ENCODE measurements at places on chromosomes 11 and 22.
A peak's percentile ranks its signal among the peaks of the same experiment; 100 is the strongest.

DNA sequence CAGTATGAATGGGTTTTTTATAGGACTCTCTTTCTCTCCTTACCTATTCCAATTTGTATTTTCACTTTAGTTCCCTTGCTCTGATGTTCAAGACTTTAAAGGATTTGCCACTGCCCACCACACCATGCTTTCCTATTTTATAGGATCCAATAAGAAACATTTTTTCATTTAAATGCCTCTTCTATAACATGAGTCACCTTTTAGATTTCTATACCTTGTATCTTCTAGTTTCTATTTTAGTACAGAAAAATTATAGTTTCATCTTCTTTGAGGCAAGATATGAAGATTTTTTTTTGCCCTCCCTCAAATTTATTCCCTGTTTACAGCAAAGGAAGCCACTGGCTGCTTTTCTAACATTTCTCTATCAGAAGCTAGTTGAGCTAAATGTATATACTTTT is 76.8 kb downstream of the ARFGAP2 start:
- DNase-seq, result no peak

DNA sequence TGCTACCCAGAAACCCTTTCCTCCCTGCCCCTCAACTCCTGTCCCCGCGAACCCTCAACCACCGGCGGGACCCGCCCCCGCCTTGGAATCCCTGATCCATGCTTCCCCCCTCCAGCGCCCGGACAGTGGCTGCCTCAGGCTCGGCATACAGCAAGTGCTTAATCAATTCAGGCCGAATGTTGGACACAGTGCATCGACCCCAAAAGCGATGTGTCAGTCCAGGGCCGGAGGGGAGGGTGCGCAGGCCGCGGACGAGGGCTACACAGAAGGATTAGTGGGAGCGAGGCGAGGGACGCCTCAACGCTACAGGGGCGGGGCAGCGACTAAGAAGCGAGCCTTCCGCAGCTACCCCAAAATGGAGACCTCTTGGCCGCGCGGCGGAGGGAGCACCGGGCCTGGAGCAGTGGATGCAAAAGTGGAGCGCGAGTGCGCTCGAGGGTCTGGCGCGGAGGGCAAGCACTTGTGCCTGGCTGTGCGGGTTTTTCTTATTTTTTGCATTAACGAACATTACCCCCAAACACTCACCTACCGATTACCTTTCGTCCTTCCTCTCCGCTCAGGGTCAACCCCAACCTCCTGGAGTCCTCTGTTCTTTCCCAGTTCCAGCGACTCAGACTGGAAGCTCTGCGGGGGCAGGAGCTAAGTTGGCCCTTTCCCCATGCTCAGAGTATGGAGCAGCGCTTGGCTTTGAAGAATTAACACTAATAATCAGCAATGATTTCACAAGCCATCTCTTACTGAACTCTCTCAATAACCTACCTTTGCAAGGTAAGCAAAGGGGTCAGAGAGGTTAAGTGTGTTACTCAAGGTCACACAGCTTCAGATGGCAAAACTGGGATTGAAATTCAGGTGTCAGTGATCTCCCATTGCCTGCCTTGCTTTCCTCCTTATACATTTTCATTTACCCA is 30.0 kb upstream of the WNT11 start:
- peak; percentile 84 for DNase-seq

GRCh38 chr22:43078522-43078921 is 10.7 kb downstream of the TTLL1 start:
- DNase-seq, result no peak

- DNase-seq, result peak; percentile 37
These were observed 89.7 kb upstream of the PHOX2A start for GRCh38 chr11:72333661-72334060.

DNA sequence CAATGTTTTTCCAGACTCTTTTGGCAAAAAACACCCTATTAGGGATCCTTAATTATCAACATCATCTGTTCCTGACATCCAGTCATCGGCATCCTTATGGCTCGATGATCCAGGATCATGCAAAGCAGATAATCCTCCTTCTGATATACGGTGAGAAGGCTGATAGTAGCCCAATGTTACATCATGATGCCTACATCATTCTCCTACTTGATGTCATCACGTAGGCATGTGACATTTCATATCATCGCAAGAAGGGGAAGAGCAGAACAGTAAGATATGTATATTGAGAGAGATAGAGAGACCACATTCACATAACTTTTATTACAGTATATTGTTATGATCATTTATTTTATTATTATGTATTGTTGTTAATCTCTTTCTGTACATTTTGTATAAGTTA is 168.6 kb downstream of the ADAMTS15 start:
- DNase-seq, result no peak

DNA sequence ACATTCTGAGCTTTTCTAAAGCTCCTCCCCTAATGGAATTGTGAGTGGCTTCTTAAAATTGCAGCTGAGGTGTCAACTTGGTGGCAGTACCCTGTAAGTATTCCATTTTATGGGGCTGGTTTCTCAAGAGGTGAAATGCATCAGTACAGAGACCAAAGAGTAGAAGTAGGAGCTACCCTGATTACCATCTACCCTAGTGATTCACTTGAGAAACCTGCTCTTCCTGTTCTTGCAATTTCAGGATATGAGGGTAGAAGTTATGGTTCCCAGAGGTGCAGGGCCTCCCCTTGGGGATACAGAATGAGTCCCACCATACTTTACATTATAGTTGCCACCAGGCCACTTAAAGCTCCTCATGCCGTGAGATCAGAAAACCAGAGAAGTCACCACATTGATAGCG is 944.6 kb downstream of the OPCML start:
- DNase-seq, result no peak

DNA sequence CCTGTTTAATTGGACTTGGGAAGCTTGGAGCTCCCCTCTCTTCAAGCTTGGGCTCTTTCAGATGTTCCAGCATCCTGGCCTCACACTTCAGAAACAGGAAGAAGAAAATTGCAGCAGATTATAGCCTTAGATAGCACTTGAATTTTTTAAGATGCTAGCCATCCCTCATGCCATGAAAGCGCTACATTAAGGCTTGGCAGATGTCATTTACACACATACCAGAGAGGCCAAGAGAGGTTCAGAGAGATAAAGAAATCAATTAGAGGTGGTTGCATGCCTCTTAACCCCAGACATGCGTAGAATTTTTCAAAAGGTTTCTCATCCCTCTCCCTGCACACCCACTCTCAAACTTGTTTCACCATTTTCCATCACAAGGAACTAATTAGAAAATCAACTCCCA is 31.9 kb upstream of the DBX1 start:
- DNase-seq, result no peak

- DNase-seq, result no peak
These were observed 2.1 kb upstream of the LHFPL7 start for GRCh38 chr22:24948356-24949202.

GRCh38 chr11:68106165-68106940 is 14.8 kb downstream of the CHKA start:
- DNase-seq, result no peak

- no peak for DNase-seq
These were observed 52.7 kb downstream of the ELFN2 start for GRCh38 chr22:37374571-37374970.

- DNase-seq, result peak; percentile 46
These were observed 998 bp downstream of the BAIAP2L2 start for GRCh38 chr22:38109371-38110001.

DNA sequence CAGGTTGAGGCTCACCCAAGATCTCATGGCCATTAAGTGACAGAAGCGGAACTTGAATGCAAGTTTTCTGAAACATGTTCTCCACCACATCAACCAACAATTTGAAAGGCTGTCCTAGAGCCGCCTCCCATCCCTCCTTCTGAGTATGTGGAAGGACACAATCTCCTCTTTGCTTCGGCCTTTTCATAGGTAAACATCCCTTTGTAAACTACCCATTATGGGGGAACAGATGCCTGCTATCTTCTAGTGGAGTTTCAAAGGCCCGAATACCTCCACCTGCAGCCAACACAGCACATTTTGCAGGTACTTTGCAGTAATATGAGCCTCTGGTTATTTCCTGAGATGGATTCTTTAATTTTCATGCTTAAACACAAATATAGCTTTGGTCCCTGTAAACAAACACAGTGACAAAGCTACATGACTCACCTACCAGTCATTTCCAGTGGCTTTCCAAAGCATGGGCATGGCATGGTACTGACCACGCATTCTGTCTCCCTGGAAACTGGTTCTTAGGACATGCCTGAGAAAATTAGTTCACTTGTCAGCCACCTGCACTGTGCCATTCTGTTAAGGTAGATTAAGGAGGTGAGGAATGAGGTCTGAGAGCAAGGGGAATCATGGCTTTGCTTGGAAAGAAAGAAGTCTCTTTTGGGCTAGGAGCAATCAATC is 60.2 kb downstream of the EHF start:
- peak; percentile 80 for DNase-seq

DNA sequence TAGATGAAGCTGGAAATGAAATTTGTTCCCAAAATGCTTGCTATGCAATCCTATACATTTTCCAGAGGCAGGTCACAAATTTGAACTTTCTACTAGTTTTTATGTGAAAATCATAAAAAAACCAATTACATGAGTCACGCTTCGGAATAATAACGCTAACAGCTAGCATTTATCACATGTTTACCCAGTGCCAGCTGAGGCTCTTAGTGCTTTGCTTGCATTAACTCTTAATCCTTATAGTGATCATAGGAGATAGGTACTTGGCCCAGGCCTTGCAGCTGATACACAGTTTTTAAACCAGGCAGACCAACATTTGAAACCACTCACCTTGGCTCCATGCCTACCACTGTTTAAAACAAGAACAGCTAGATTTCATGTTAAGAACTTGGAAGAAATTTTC is 131.8 kb upstream of the RAG2 start:
- peak; percentile 62 for DNase-seq

DNA sequence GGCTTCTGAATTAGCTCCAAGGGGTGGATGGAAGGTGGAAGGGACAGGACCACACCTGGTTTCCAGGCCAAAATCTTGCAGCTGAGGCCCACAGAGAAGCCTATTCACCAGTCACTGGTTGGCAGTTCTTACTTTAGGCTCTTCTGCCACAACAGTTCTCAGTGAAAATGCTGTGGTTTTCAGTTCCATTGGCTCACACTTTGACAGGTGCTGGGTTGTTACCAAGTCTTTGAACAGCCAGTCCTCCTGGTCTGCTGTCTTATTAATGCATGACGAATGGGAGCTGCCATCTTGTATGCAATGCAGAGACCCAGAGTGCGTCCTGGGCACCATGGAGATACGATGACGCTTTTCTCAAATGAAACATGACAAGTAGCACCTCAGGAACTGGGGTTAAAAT is 232.0 kb upstream of the ZBED5 start:
- DNase-seq, result no peak

DNA sequence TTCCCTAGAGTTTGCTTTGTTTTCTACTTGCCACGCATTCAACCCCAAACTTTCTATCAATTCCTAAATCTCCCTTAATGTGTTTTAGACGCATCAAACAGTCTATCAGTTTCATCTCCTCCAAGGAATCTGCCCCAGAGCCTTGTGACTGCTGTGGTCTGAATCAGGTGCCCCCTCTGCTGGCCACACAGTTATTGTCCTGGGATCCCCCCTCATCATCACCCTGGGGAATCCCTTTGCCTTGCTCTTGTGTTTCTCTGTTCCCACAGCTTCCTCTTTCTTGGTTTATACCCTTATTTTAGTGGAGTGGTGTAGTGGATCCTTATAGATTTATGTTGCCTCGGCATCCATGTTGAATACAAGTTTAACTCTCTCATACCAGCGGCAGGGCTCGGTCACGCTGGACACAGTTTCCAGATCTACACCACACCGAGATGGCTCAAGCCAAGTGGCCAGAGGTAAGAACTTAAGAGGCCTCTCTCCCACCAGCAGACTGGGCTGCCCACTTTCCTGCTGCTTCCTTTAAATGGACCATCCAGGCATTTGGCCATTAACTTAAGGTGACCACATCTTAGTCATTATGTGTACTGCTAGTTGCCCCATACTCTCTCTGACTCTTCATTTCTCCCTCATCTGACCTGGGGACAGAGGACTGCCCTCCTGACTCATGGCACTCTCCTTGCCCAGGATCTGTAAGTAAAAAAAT is 8.2 kb downstream of the UPB1 start:
- peak; percentile 75 for DNase-seq

DNA sequence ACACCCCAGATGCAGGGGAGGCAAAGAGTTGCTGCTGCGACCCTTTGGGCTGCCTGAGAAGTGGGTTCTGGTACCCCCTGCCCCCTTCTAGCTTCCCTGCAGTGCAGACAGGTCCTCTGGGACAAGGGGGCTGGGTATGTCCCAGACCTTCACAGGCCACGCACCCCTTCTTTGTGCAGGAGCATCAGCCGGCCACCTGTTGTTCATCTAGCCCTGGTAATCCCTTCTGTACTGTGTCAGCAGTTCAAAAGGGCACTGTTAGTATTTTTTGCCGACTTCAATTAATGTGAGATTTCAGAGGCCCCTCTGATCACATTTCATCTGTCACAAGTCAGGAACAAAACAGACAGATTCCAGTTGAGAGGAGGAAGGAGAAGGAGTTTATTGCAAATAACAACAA is 49.9 kb downstream of the ALX4 start:
- no peak for DNase-seq

- no peak for DNase-seq
These were observed 109.4 kb downstream of the RCN1 start for GRCh38 chr11:32200136-32200847.

- DNase-seq, result no peak
These were observed 706 bp upstream of the OR51E1 start for GRCh38 chr11:4643076-4643475.

GRCh38 chr22:32701034-32701433 is 100.5 kb upstream of the TIMP3 start:
- no peak for DNase-seq

DNA sequence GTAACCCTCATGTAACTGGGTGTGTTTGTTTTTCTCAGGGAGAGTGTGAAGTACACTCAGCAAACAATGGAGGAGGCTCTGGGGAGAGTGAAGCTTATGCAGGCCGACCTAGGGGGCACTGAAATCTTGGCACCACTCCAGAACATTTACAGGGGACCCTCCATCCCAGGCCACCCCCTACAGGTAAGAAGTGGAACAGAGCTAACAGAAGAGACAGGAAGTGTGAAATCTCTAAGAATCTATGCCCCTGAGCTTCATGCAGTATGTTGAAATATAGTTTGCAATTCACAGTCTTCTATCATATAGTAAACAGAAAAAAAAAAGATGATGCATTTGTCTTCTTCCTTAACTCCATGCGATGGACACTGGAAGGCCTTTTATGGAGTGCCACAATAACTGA is 8.4 kb downstream of the VWA5A start:
- DNase-seq, result peak; percentile 30

DNA sequence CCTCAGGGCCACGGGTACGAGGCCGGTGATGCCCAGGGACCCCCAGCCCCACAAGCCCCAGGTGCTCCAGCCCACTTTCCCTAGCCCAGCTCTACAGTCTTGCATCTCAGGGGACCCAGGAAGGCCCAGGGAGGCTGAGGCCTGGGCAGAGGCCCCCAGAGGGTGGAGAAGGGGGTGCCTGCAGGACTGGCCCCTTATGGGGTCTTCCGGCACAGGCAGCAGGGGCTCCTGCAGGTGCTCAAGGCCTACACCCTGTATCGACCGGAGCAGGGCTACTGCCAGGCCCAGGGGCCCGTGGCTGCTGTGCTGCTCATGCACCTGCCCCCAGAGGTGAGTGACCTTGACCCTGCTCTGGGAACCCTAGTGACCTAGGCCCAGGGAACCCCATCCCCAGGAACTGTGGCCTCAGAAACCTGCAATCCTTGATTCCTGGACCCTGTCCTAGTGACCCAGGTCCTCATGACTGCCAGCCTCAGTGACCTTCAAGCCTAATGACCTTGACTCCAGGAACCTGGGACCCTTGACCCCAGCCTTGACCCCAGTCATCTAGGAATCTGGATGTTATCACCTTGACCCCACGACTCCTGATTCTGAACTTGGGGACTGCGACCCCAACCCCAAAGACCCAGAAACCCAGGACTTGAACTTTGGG is 1.9 kb downstream of the TBC1D10C start:
- DNase-seq, result no peak

GRCh38 chr11:68306636-68307035 is 5.8 kb upstream of the LRP5 start:
- no peak for DNase-seq

Measured in NCI-H69 (cell line).